Thymus (tissue), 14 donors: ENCODE measurements at places on chromosomes 7 and 10.

GRCh38 chr7:77458786-77459185 is 42.6 kb upstream of the GSAP start:
- DNase-seq: no peak

- peak; percentile 31 for DNase-seq
Observed at GRCh38 chr10:14003517-14004184, 327.1 kb downstream of the FRMD4A start.

DNA sequence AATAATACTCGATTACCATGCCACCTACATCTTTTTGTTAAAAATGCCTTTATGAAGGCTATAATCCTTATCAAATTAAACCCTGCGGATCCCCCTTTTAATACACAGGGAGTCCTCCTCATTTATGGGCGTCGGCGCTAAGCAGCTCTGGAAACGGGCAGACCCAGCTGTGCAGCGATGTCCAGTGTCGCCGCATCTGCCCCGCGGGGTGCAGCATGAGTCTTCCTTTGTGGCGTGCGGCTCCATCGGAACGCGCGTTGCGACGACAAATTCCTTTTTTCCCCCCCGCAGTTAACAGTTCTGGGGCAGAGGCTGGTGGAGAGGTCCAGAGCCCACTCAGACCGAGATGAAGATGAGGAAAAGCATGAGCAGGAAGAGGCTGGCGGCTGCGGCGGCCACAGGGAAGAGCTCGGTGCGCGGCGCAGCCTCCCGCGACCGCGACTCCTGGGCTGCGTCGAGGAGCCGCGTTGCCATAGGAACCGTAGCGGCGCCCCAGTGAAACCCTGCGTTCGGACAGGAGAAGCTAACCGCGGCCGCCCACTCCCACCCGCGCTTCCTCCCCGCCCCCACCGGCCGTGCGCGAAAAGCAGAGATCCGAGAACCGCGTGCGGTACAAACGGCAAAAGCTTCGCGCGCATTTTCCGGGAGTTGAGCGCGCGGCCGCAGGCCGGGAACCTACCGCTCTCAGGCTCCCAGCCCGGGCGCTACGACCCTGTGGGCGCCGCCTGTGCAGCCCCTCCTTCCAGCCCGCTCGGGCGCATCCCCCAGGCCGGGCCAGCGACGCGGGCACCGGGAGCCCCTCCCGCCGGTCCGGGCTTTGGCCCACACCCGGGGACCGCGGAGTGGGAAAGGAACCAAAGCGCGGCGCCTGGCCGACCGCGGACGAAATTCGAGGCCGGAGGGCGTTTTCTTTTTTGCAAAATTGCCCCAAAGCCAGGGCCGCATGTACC is 130.6 kb downstream of the SPAG6 start:
- peak; percentile 48 for DNase-seq

GRCh38 chr10:18738835-18739234 is 79.6 kb downstream of the ARL5B start:
- DNase-seq: no peak

GRCh38 chr7:4170997-4171786 is 510.9 kb upstream of the FOXK1 start:
- no peak for DNase-seq

- no peak for DNase-seq
Observed at GRCh38 chr10:6393168-6393567, 186.9 kb downstream of the PRKCQ start.

DNA sequence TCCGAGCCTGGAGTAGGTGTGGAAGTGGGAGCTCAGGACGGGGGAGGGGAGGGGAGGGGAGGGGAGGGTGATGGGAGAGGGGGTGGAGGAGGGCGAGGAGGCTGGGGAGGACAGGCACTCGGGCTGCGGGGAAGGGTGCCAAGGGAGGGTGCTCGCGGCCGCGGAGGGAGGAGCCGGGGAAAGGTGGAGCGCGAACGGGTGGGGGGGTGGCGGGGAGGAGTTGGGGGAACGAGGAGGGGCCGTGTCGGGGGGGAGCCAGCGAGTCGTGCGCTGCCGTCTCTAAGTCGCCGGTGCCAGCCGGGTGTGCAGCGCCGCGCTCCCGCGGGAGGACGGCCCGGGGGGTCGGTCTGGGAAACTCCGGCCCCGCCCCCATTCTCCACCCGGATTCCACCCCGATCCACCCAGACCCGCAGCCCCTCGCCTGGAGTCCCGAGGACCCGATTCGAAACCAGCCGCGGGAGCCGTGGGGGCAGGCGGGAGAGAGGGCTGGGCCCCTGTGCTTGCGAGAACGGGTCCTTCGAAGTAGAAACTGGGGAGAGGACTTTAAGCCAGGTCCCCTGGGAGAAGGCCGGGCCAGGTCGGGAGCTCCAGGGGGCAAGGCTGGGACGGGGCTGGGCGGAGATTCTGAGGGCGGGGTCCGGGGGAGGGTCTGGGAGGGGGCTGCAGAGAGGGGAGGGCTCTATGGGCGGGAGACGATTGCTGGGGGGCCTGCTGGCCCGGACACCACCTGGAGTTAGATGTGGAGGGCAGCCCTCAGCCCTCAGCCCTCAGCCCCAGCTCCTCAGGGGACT is at the start of gene ZNF467:
TSS of gene ZNF467 (minus strand) at position 143 of the 791 bp plus-strand sequence. CDS start 2,556 bp downstream, outside the sequence.
- peak; percentile 57 for DNase-seq

- DNase-seq: no peak
Observed at GRCh38 chr7:33874943-33875342, 30.4 kb upstream of the BMPER start.

DNA sequence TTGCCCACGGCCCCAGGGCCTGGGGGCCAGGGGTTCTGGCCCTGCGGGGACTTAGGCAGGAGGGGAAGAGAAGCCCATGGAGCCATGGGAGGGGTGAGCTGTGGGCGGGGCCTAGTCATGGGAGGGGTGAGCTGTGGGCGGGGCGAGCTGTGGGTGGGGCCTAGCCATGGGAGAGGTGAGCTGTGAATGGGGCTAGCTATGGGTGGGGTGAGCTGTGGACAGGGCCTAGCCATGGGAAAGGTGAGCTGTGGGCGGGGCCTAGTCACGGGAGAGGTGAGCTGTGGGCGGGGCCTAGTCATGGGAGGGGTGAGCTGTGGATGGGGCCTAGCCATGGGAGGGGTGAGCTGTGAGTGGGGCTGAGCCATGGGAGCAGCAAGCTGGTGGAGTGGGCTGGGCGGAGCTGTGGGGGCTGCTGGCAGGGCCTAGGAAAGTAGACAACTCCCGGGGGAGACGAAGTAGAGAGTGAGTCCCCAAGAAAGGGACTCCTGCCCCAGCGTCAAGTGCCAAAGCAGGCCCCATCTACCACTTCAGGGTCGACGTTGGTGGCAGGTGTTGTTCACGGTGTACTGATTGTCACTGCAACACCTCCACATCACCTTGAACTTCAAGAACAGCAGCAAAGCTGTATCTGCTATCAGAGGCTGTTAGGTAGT is 19.2 kb upstream of the TTYH3 start:
- no peak for DNase-seq

- DNase-seq: no peak
Observed at GRCh38 chr10:71211053-71211452, 1.3 kb upstream of the UNC5B start.

DNA sequence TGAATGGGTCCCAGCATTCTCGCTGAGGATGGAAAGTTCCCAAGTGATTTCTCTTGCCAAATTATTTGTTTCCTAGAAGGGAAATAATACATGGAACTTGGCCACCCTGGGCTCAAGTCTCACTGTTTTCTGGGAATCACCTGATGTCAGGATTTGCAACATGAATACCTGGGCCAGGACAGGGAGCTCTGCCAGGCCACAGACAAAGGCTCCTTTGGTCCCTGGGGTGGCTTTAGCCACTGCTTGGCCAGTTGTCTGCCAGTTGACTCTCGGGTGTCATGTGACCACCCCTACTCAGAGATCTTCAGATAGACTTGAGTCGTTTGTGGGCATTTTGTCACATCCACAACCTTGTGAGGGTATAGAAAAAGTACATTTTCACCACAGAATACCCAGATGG is 258.0 kb upstream of the HABP2 start:
- no peak for DNase-seq

GRCh38 chr10:111035542-111035941 is 41.3 kb upstream of the ADRA2A start:
- DNase-seq: no peak

GRCh38 chr7:47739301-47739875 is 157.5 kb upstream of the TNS3 start:
- DNase-seq: no peak

- no peak for DNase-seq
Observed at GRCh38 chr7:75809396-75809795, 4.2 kb downstream of the CCL24 start.

DNA sequence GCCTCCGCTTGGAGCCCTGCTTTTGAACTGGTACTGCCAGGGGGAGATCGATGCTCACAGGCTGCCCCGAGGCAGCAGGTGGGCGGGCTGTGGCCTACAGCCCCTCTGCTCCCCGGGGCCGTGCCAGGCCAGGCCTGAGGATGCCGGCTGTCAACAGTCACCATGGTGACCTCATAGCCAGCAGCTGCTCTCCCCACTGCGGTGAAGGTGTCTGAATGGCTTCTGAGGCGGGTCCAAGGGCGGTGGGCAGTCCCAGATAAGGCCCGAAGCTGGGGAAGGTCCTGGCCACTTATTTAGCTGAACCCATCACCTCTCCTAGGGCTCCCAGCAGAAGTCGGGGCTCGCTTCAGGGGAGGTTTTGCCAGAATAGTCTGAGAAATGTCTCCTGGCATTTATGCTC is 179.3 kb downstream of the ARHGAP12 start:
- no peak for DNase-seq

DNA sequence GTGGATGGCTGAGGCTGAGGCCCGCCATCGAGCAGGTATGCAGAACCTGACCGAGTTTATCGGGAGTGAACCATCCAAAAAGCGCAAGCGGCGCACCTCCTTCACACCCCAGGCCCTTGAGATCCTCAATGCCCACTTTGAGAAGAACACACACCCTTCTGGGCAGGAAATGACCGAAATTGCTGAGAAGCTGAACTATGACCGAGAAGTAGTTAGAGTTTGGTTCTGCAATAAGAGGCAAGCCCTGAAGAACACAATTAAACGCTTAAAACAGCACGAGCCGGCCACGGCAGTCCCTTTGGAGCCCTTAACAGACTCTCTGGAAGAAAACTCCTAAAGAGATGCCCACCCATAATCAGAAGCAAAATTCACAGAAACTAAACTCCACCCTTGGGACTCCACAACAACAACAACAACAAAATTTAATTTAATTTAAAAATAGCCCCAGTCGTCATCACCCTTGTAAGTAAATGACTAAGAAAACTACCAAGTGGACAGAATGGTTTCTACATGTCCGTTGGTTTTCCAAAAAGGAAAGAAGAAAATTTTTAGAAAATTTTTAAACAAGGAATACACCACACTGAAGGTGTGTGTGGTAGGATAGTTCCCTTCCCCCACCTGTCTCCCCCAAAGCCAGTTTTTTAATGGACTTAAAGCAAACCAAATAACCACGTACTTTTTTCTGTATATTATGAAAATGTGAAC is 101.7 kb upstream of the YAE1 start:
- DNase-seq: no peak

GRCh38 chr10:73889014-73889413 is 14.7 kb upstream of the CAMK2G start:
- DNase-seq: no peak

GRCh38 chr10:99595770-99596465 is 24.3 kb downstream of the SLC25A28 start:
- no peak for DNase-seq

- DNase-seq: no peak
Observed at GRCh38 chr7:121391686-121392085, 4.4 kb downstream of the FAM3C start.

GRCh38 chr7:111196655-111197054 is 105.7 kb downstream of the LRRN3 start:
- no peak for DNase-seq

GRCh38 chr10:122113161-122113944 is 124.4 kb downstream of the TACC2 start:
- no peak for DNase-seq

- DNase-seq: no peak
Observed at GRCh38 chr10:9069136-9069535, 1014.6 kb downstream of the GATA3 start.

DNA sequence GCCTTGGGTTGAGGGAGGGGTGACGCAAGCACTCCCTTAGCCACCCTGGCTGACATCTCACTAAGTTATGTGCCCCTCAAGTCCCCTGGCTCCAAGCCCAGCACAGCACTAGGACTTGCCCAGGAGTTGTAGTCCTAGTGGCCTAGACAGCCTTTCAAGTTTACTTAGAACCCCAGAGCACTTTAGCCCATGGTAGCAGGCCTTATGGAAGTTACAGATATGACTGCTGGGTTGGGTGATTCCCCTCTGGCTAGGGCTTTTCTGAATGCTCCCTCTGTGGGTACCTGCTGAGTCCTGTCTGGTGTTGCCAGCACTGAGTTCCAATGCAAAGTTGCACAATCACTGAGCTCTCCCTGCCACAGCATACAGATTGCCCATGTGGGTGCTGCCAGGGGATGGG is 83.2 kb downstream of the AHCYL2 start:
- no peak for DNase-seq

GRCh38 chr7:20365486-20365885 is 34.8 kb downstream of the ITGB8 start:
- DNase-seq: no peak

GRCh38 chr10:63697956-63698786 is 177.0 kb downstream of the REEP3 start:
- no peak for DNase-seq
